GM03348 (cell line): ENCODE measurements at places on chromosomes 3 and 15.

- DNase-seq: no peak
Observed at GRCh38 chr15:83471307-83471866, 24.2 kb downstream of the SH3GL3 start.

DNA sequence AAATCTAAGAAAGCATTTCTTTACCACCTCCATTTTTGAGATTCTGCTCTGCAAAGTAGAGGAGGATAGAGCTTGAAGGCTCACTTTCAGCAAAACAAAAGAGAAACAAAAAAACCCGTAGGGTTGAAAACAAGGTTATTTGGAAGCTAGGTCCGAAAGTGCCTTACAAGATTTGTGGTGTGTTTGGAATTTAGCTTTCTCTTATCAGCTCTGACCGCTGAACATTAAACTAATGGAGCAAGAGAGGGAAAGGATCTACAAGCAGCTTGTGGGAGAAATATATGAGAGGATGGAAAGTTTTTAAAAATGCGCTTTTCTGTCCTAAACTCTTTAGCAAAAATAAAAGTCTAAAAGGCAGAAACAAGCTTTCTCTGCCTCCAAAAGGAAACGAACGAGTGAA lies 545.5 kb downstream of the NTRK3 start:
- DNase-seq: no peak

- peak; percentile 33 for DNase-seq
Observed at GRCh38 chr3:177615015-177615414, 417.7 kb upstream of the TBL1XR1 start.

DNA sequence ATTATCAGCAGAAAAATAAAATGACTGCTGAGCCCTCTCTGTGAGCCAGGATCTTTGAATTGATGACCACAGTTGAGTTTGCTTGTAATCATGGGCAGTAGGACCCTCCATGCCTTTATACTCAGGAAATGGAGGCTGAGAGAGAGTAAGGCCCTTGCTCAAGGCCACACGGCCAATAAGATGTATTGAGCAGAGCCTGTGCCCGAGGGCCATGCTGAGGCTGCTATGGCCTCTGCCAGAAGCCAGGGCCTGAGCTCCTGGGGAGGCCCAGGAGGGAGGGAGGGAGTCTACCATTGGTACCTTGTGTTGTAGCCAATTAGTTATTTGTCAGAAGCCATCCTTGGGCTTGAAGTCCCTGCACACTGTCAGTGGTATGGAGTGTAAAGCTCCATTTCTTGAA lies 151.4 kb downstream of the DNAJB8 start:
- no peak for DNase-seq

- DNase-seq: no peak
Observed at GRCh38 chr3:145489011-145489410, 672.0 kb downstream of the PLOD2 start.

- DNase-seq: no peak
Observed at GRCh38 chr15:52118969-52119749, 6.6 kb upstream of the BCL2L10 start.

DNA sequence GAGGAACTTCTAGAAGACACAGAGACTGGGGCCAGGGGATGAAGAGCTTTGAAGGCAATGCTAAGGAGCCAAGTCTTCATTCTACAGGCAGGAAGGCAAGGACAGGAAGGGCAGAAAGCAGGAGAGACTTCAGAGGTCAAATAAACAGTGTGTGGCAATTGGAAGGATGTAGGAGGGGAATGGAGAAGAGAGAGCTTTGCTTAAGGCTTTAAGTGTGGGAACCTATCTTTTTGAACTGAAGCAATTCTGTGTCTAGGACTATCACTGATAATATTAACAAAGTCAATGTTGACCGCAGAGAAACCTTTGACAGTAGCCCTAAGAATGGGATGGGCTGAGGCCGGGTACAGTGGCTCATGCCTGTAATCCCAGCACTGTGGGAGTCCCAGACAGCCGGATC lies 325.0 kb downstream of the FOXP1 start:
- no peak for DNase-seq

GRCh38 chr3:147960786-147961185 lies 551.6 kb downstream of the ZIC1 start:
- no peak for DNase-seq

- no peak for DNase-seq
Observed at GRCh38 chr15:68098465-68098864, 44.4 kb downstream of the PIAS1 start.

DNA sequence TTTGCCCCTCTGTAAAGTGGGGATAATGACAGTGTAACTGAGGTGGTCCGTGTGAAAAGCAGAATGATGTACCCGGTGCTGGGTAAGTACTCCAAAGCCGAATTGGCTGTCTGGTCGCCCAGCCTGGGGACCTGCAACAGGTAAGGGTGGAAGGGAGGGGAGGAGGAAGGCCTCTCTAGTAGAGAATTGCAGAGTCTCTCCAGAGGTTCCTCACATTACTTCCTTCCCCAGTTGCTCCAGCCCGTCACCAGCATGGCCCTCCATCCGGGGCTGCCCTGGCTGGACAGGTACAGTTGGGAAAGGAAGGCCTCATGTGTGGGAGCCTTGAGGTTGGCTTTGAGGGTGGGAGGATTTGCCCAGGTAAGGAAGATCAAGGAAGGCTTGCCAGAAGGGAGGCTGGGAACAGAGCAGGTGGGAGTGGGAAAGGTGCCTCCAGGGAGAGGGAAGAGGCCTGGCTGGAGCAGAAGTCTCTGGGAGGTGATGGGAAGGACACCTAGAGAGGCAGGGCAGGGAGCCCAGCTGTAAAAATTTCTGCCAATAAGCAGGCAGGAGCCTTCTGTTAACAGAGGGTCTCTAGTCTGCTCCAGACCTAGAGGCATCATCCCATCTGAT lies 1.7 kb upstream of the PSTPIP1 start:
- no peak for DNase-seq

DNA sequence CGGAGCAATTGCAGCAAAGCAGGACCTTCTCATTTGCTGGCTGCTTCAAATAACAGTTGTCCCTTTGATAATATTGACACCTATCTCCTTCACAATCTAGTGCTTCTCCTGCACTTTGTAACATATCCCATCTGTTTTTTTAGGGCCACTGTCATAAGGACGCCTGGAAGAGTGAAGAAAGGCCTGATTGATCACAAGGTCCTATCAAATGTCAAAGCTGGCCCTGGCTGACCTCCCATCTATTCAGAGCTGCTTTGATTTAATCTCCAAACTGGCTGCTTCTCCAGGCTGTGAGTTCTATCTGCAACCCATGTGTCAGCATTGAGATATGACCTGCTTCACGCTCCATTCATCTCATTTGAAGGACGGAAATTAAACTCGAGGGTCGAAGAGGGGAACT lies 601.2 kb upstream of the KCNMB2 start:
- no peak for DNase-seq

GRCh38 chr3:17359911-17360310 lies 382.5 kb downstream of the TBC1D5 start:
- DNase-seq: no peak

GRCh38 chr15:56639631-56640030 lies 93.7 kb downstream of the ZNF280D start:
- no peak for DNase-seq

DNA sequence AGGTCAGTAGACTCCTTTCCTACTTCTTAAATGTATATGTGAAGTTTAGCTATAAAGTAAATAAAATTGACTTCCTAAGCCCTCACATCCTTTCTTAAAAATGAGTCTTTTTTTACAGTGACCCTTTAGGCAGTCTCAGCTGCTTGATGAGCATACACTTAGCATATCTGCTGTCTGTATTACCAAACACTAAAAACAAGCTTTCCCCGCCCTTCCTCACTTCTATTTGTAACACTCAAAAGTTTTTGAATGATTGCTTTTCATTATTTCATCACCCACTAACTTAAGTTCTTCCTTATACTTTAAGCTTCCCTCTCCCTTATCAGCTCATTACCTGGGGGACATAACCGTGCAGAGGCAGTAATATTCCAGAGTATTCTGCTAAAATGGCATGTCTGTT lies 89.4 kb downstream of the PLOD2 start:
- no peak for DNase-seq

DNA sequence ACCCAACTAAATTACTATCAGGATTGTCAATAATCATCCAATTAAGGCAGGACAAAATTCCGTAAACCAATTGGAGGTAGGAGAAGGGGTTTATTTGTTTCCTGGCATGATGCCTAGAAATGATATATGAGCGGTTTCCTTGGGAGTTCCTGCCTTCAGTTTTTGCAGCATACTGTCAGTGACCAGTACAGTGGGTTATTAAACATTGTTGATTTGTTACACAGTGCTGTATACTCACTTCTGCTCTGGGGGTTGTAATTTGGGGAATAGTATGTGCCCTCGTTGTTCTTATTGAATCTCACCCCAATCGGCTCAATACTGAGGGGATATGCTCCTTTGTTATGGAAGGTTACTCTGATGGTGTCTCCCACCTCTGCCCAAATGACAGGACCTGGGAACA lies 22.2 kb downstream of the CP start:
- DNase-seq: no peak

- peak; percentile 62 for DNase-seq
Observed at GRCh38 chr3:120364821-120365220, 15.7 kb upstream of the LRRC58 start.

DNA sequence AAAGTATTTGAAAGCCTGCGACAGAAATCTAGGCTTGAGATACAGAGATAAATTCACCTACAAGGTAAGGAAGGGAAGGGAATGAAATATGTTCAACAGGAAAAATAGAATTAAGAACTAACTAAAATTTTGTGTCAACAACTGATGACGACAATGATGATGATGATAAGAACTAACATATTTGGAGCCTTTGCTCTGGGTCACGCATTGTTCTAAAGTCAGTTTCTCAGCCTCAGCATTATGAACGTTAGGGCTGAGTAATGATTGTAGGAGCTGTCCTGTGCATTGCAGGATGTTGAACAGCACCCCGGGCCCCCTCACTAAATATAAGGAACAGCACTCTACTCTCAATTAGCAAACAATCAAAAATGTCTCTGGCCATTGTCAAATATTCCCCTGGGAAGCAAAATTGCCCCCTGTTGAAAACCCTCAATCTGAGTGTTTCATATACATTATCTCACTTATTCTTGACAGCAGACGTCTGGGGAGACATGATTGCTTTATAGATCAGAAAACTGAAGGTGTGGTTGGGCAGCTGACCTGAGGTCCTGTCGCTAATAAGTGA lies 88.5 kb downstream of the ERC2 start:
- DNase-seq: no peak

DNA sequence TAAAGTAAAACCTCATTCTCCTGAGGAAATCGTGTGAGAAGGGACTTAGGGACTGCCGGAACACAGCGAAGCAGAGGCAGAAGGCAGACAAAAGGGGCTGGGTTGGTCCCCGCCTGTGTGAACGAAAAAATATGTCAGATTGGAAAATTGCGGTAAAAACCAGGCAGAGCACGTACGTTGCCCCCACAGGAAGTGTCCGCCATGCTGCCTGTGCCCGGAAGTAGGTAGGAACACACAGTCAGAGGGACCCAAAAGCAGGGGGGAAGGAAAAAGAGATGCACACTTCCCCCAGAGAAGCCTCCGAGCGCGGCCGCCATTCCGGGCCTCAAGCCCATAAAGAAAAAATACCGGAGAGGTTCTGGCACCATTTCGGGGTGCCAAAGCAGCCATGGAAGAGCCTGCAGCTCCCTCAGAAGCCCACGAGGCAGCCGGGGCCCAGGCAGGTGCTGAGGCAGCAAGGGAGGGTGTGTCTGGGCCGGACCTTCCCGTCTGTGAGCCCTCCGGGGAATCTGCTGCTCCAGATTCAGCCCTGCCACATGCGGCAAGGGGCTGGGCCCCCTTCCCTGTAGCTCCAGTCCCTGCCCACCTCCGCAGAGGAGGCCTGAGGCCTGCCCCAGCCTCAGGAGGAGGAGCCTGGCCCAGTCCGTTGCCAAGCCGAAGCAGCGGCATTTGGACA lies at the start of gene MKRN3:
Gene MKRN3 (plus strand): TSS at position 280 of the 676 bp plus-strand sequence. CDS start 109 bp downstream, at position 389.
- DNase-seq: no peak

DNA sequence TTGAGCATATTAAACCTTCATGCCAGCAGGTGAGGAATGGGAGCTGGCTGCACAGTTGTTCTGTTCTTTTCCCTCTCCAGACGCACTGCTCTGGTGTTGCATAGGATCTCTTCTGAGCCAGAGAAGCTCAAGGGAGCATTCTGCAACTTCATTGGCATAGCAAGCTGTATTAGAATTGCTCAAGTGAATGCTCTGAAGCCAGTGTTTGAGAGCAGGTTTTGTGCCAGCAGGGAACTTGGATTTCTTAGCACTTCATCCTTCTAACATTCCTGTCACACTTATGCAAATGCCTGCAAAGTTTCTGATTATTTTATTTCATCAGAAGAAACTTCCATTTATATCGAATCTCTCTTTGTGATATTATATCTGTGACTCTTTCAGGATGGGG lies 366.6 kb downstream of the AGBL1 start:
- DNase-seq: no peak

GRCh38 chr3:167733961-167734497 lies 663 bp downstream of the PDCD10 start:
- DNase-seq: no peak

- no peak for DNase-seq
Observed at GRCh38 chr3:129050556-129051295, 9.9 kb upstream of the GP9 start.

GRCh38 chr15:45612790-45613415 lies 21.9 kb upstream of the SQOR start:
- DNase-seq: peak; percentile 24

- DNase-seq: no peak
Observed at GRCh38 chr15:65081758-65082157, 5.2 kb downstream of the KBTBD13 start.

- DNase-seq: peak; percentile 9
Observed at GRCh38 chr3:29141918-29142275, 139.0 kb upstream of the RBMS3 start.

GRCh38 chr3:122406198-122406597 lies 9.7 kb downstream of the WDR5B start:
- DNase-seq: no peak

- no peak for DNase-seq
Observed at GRCh38 chr3:43951813-43952212, 261.1 kb downstream of the ABHD5 start.

GRCh38 chr3:183279371-183279770 lies 26.3 kb downstream of the B3GNT5 start:
- no peak for DNase-seq

GRCh38 chr3:98596541-98597500 lies 3.4 kb upstream of the CPOX start:
- DNase-seq: peak; percentile 41

- peak; percentile 52 for DNase-seq
Observed at GRCh38 chr15:88649286-88649733, 10.5 kb downstream of the ISG20 start.

- no peak for DNase-seq
Observed at GRCh38 chr3:50319894-50320625, 2.5 kb downstream of the HYAL2 start.

- DNase-seq: no peak
Observed at GRCh38 chr3:161366094-161366493, 5.2 kb downstream of the SPTSSB start.

DNA sequence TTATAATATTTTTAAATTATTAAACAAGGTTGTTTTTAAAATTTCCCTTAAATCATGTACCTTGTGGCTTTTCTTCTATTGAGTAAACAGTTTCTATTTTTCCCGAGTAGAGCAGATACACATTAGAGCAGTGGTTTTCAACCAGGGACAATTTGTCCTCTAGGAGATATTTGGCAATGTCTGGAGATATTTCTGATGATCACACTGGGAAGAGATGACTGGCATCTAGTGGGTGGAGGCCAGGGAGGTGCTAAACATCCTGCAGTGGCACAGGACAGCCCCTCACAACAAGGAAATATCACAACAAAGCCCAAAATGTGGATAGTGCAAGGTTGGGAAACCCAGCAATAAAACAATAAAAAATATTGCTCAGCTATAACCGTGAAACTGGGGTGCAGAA lies 113.0 kb upstream of the PTPRG start:
- no peak for DNase-seq

- DNase-seq: peak; percentile 42
Observed at GRCh38 chr3:125045194-125045593, 10.6 kb downstream of the HEG1 start.
